Activated CD8-positive, alpha-beta T cell treated with anti-CD3 and anti-CD28 coated beads, Interleukin-2, amount 10 ng/mL, durations not matched to agents 7 days and 5 days (primary cell): ENCODE measurements at places on chromosomes 4 and X.
A peak's percentile ranks its signal among the peaks of the same experiment; 100 is the strongest.

DNA sequence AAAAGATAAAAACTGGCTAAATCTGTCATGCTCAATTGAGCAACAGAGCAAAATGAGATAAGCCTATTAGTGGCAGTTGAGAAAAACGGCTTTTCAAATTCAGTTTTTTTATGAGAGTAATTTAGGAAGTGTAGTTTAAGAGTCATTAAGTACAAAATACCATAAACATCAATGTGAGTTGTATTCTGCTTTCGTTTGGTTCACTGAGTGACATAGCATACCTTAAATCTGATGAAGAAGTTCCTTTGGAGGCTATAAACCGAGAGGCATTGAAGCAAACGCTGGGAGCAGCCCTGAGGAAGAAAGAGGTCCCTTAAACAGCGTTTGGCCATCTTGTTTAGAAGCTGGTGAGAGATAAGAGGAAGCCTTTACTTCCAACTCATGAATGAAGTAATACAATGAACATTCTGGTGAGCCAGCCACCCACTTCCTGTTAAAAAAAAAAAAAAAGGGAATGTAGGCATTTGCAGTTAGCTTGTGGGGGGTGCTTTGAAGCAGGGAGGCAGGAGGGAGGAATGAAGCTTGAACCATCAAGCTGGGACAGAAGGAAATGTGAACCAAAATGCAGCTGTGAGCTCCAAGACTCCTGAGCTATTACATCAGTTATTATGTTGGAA, 132.3 kb downstream of the ZNF330 start:
- no peak for DNase-seq

- DNase-seq: no peak
Observed at GRCh38 chr4:69167300-69167699, 47.2 kb downstream of the UGT2B11 start.

GRCh38 chrX:54529151-54529550, 868 bp upstream of the GNL3L start:
- no peak for DNase-seq

DNA sequence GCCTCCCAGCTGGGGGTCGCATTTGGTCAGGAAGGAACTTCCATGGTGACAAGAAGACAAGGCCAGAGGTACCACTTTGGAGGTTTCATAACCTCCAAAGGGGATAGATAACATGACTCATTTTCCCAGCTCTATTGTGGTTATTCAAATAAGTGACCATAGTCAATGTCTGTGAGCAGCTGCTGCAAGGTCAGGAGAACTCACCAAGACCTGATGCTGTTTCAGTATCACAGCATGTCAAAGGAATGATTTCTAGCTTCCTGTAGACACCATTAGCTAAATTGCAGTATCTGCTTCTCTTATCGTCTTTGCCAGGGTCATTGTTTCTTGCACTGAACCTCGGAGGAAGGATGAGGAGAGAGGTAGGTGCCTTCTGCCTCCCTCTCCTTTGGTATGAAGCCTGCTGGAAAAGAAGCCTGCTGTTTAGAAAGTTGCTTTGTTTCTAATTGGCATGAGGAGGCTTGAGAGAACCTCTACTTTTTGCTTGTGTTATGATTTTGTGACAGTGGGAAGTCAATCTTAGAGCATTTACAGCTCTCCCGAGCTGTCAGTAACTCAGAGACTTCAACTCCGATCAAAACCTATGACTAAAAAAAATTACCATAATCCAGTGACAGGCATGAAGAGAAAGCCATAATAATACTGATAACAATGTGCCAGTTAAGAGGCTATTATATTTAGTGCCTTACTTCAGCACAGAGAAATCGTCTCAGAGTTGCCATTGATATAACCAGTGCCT, 38.0 kb upstream of the GATB start:
- no peak for DNase-seq

DNA sequence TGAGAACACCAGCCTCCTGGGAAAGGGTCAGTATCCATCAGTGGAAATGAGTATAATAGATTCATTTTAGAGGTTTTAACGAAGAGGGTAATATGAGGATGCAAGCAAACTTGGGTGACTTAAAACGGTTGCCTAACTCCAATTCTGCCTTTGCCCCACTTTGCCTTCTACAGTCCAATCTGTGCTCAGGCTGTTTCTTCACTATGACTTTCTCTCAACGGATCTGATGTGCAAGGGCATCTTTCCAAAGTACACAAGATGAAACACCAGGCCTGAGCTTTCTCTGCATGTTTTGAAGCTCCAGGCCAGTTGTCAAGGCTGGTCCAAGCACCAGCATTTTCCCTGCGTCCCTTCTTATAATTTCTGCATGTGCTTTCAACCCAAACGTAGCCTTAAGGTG, 68.0 kb upstream of the TMEM164 start:
- DNase-seq: no peak

- DNase-seq: no peak
Observed at GRCh38 chr4:79050541-79050880, 111.3 kb upstream of the PAQR3 start.

- no peak for DNase-seq
Observed at GRCh38 chr4:72326692-72327632, 242.1 kb downstream of the ADAMTS3 start.

GRCh38 chr4:15778289-15779241, at the start of gene CD38:
Gene CD38 (plus strand): TSS chr4:15778328. CDS start chr4:15778415, 87 bp downstream.
- peak; percentile 82 for DNase-seq

DNA sequence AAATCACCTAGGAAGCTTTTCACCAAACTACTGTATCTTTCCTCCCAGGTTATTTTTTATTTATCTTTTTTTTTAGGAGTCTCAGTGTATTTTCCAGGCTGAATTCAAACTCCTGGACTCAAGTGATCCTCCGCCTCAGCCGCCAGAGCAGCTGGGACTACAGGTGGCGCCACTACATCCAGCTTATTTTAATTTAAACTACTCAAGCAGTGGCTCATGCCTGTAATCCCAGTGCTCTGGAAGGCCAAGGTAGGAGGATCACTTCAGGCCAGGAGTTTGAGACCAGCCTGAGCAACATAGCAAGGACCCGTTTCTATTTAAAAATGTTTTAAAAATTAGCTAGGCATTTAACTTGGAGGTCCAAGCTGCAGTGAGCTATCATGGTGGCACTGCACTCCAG, 37.8 kb downstream of the LEF1 start:
- no peak for DNase-seq

DNA sequence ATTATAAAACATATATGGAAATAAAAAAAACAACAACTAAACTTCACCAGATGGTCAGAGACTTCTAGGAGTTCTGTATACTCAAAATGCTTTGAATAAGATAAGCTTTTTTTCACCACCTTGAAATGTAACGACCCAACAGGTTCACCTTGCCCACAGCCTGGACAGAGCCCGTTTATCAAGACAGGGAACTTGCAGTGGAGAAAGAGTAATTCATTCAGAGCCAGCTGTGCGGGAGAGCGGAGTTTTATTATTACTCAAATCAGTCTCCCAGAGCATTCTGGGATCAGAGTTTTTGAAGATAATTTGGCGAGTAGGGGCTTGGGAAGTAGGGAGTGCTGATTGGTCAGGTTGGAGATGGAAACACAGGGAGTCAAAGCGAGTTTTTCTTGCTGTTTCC, 38.5 kb downstream of the AGA start:
- no peak for DNase-seq

- no peak for DNase-seq
Observed at GRCh38 chr4:85522277-85522676, 47.3 kb downstream of the ARHGAP24 start.

GRCh38 chrX:9825129-9825790, 39.0 kb downstream of the SHROOM2 start:
- no peak for DNase-seq

DNA sequence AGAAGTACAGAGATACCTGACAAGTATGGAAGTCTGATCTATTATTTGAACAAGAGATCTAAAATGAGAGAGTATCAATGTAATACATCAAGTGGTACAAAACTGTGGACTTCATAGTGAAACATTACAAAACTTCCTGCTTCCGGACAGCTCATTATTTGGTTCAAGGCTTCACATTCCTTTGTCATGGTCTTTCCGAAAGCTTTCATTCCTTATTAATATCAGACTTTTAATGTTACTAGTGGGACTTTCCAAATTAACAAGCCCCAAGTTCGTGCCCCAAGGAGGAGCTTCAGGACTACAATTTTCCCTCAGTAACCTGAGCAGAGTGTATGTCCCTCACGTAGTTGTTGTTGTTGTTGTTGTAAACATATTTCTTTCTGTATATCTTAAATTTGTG, 1.2 kb downstream of the CHIC2 start:
- DNase-seq: no peak

DNA sequence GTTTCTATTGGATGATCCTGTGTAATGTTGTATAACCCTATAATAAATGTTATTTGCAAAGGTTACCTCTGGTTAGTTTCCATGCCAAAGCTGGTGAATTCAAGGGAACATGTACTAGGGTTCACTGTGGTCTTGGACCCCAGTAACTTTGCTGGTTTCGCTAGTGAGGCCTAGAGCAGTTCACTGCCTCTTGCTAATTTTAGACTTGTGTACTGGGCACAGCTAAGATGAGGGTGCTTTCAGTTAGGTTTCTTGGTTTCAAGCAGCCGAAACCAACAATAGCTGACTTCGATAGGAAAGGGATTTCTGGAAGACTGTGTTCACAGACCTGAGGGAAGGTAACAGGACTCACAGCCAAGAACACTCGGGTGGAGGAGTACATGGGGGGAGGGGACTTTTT, 215.5 kb upstream of the BCOR start:
- no peak for DNase-seq

- DNase-seq: no peak
Observed at GRCh38 chrX:113287761-113288160, 447.1 kb upstream of the AMOT start.

DNA sequence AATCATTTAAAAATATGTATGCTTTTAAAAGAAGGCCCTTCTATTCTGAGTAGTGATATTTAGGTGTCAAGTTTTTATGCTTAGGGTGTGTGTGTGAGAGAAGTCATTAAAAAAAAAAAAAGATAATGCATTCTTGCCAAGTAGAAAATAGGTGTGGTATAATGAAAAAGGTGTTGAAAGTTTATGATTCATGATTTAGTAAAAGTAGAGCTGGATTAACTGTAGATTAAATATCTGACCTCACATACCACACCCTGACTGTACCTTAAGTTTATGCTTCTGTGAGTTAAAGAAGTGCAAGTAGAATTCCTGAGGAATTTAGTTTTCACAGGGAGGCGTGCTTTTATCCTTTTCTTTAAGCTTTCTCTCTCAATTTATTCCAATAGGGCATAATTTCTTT, 71.1 kb downstream of the BMPR1B start:
- no peak for DNase-seq

GRCh38 chr4:38173935-38174518, 213.8 kb downstream of the PTTG2 start:
- DNase-seq: no peak

GRCh38 chr4:77493829-77494551, 111.6 kb upstream of the CXCL13 start:
- DNase-seq: no peak

GRCh38 chr4:19130866-19131265, 1109.3 kb upstream of the LCORL start:
- no peak for DNase-seq

GRCh38 chr4:917466-917865, 14.7 kb downstream of the GAK start:
- no peak for DNase-seq

DNA sequence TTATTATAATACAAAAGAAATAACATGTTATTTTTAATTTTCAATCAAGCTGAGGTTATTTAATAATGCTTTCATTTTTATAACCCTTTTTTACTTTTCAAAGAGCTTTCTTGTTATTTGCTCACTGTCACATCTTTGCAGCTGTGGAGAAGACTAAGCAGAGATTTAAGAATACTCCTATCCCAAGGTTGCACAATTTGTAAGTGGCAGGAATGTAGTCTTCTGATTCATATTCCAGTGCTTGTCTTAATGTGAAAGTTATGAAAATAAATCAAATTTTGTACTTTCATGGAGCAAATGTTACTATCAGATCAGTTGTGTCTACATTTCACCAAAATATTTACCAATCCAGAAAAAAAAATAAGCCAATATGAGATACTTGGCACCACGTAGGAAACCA, 86.6 kb downstream of the DDIT4L start:
- no peak for DNase-seq

GRCh38 chr4:130478406-130478805, 1382.5 kb downstream of the C4orf33 start:
- DNase-seq: no peak

- DNase-seq: no peak
Observed at GRCh38 chr4:132417220-132417619, 731.9 kb upstream of the PCDH10 start.

GRCh38 chrX:110044346-110045249, 41.7 kb downstream of the TMEM164 start:
- no peak for DNase-seq

GRCh38 chrX:34119122-34119521, 13.0 kb downstream of the FAM47A start:
- no peak for DNase-seq

DNA sequence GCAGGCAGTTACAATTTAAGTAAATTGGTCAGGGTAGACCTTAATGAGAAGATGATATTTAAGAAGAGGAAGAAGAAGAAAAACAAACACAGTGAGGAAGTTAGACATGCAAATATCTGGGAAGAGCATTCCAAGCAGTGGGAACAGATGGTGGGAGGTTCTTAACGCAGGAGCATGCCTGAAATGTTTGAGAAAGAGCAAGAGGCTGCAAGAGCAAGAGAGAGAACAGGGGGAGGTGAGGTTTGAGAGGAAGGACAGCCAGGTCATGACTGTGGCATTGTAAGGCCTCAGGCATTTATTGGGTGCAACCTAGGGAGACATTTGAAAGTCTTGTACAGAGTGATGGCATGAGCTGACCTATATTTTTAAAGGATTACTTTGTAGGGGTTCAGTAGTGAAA, 136.0 kb downstream of the UGT8 start:
- no peak for DNase-seq

DNA sequence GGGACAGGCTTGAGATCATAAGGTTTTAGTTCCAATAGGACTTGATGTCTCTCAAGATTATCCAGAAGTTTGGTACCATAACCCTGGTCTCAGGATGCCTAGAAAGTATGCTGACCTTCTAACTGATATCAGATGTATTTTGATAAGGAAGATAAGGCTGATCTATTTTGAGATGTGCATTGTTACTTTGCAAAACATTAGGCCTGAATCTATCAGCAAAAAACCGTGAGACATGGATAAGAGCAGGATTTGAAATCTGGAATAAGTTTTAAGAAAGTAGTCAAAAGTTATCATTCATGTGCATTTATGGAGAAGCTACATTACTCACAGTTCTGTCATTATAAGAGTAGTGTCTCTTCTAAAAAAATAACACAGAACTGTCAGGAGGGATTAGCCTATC, 467.1 kb upstream of the HS3ST1 start:
- no peak for DNase-seq

GRCh38 chr4:2141762-2142451, 82.8 kb downstream of the NAT8L start:
- DNase-seq: no peak

DNA sequence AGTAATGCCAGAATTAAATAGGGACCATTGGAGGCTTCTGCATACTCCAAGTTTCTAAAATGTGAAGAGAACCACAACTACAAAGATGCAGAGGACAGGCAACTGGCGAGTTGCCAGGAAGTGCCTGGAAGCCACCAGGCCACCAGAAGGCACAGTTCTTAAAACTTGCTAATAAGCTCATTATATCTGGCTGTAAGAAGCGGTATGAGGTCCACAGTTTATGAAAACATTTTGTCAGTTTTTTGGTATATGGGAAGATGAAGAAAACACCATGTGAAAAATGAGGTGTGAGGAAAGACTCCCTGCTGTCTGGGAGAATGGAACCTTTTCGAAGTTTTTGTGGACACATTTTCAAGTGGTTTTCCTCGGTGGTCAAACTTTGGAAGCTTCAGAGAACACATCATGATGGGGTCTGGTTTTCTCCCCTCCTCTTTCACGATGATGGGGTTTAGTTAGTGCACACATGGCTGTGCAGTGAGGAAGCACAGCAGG, 202.7 kb downstream of the NR3C2 start:
- DNase-seq: no peak

- no peak for DNase-seq
Observed at GRCh38 chr4:152193059-152193458, 342.8 kb downstream of the FBXW7 start.
